ENCODE measurements at places on chromosomes 16 and 17.

GRCh38 chr17:80272366-80272765, 11.7 kb downstream of the RNF213 start:
- DNase-seq: no peak

DNA sequence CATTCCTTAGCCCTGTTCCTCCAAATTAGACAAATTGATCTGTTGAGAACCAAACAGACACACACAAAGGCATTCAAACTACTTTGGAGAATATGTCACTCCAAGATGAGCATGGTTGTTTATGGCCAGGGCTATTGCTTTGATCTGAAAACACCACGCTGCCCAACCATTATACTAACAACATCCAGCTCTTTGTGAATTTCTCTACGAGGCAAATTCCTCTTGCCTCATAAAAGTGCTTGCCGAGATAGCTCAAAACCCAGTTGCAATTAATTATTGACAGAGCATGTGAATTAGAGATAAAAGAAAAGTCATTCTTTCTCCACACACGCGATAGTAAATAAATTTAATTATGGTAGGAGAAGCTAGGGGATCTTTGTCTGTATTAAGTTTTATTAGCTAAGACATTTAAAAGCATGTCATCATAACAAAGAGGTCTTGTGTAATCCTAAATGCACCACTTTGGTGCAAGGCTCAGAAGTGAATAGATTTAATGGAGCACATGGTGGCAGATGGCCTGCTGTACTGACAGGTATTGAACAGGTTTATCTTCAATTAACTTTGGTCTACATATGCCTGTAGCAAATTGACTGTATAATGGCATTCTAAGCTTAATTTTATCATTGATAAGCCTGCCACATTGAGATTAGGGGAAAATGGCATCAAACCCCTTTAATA, 441.8 kb downstream of the HS3ST4 start:
- DNase-seq: no peak

DNA sequence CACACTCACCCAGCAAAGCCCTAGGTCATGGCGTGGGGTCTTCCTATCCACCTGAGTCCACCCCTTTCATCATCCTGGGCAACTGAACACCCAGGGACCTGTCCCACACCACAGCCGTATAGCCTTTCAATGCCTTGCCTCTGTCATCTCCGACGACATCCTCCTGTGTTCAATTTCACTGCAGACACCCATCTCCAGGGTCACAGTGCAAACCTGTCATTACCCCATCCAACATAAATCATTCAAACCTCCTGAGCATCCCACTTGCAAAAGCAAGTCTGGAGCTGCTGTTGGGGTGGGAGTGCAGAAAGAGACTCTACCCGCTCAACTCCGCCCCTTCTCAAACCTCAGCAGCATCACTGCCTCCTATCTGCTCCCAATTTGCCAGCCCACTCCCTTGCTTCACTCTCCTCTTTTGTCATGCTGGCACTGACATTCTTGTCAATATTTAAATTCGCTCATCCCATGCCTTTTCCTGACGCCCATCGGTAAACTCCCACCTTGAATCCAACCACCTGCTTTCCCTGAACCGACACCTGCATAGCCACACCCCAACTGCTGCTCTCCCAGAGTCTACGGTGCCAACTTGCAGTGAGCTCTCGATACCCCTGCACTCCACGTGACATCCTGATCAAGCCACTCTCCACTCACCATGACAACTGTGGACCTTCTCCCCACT, 37.0 kb downstream of the MARF1 start:
- no peak for DNase-seq

GRCh38 chr16:30896261-30896888, at the start of gene CTF1:
TSS of gene CTF1 (plus strand) at chr16:30896614. CDS start at chr16:30896644, 30 bp downstream.
- peak; percentile 97 for DNase-seq

GRCh38 chr17:57288773-57289121, 32.4 kb downstream of the MSI2 start:
- DNase-seq: no peak

DNA sequence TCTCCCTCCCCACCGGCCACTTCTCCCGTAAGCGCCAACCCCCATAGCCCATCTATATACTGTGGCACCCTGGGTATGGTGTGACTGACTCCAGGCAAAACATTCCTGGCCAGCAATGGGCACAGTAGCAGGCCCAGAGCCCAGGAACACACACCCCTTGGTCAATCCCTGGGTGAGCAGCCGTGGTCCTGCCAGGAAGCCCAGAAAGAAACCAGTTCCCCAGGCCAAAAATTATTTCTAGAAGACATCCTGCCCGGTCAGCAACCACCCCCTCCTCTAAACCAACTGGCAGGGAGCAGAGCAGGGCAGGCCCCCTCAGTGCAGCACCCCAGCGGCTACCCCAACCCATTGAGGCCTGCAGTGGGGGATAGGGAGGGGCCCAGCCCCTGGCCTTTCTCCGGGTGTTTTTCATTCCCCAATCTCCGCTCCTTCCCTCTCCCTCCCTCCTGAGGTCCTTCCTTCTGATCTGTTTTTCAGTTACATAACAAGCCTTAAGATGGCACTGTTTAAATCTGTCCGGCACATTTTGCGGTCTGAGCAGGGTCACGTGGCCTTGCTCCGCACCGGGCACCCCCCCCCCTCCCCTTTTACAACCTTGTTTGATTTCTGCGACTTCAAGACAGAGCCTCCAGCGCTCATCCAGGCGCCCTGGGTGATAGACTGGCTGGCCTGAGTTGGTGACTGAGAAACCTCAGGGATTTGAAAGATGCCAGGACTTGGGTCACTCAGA, 2.0 kb downstream of the NPTX1 start:
- peak; percentile 34 for DNase-seq

- no peak for DNase-seq
Measured at GRCh38 chr17:4144422-4144747, 1.4 kb downstream of the CYB5D2 start.

- DNase-seq: no peak
Measured at GRCh38 chr16:15954814-15955151, 5.4 kb downstream of the ABCC1 start.

- no peak for DNase-seq
Measured at GRCh38 chr17:56884483-56885311, 29.2 kb downstream of the TRIM25 start.

- no peak for DNase-seq
Measured at GRCh38 chr16:931626-932500, 38.9 kb downstream of the LMF1 start.

DNA sequence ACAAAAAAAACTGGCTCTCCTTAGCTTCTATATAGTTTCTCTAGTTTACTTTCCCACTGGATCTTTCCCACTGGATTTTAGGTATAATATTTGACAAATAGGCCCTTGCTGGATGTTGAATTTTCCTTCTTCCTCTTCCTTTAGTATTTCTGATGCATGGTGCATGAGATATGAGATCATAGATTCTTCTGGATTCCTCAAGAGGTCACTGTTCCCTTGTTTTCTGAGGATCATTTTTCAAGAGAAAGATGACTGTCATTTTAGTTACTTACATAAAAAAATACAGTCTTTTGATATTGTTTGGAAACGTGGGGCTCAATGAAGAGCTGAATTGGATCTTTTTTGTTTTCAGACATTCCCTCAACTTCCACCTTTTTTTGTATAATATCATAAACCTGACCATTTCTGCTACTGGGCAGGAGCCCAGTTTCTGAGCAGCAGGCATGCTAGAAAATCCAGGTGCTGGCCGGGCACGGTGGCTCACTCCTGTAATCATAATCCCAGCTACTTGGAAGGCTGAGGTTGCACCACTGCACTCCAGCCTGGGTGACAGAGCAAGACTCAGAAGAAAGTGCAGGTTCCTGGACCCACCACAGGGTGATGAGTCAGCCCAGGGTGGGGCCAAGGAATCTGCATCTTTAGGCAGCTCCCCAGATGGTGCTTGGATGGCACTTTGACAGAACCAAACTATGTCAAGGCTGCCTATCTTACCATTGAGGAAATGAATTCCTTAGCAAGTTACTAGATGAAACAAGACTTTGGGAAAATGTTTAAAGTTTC, 70.3 kb downstream of the SDR42E1 start:
- peak; percentile 66 for DNase-seq

GRCh38 chr16:65148804-65149203, 26.9 kb upstream of the CDH11 start:
- DNase-seq: no peak

DNA sequence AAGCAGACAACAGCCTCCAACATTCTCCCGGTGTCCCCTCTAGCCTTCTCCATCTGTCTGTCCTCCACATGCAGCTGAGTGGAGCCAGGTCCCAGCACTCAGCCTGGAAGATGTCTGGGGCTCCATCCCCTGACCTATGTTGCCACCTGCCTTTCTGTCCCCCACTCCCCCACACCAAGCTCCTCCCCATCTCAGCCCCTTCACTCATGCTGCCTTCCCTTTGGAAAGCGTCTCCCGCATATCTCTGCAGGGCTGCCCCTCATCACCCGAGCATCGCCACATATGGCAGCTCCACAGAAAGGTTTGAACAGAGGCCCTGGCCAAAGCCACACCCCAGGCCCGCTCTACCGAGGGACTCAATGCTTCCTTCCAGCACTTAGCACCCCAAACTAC, 24.2 kb downstream of the NSMCE1 start:
- no peak for DNase-seq

DNA sequence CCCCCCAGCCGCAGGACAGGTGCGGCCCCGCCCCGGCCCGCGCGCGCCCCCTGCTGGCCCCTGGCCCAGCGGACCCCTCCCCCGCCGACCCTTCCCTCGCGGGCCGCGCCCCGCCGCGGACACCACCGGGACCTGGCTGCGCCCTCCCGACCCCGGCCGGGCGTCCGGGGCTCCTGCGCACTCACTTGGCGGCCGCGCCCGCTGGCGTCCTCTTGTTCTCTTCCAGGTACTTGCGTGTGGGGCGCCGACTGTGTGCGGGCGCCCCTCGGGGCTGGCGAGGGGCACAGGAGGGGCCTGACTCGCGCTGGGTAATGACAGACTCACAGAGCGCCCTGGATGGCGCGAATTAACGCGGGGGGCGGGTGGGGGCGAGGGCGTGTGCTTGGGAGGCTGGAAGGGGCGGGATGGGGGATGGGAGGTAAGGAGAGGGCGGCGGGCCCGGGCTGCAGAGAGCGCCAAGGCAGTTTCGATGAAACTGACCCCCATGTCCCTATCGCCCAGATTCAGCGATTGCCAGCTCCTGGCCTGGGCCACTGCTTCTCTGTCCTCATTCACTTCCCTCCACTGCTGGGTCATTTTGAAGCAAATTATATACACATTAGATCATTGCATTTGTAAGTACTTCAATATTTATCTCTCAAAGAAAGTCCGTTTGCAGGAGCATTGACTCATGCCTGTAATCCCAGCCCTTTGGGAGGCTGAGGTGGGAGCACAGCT, 445 bp upstream of the DBNDD1 start:
- peak; percentile 79 for DNase-seq

GRCh38 chr16:88886420-88886844, 20.0 kb upstream of the PABPN1L start:
- no peak for DNase-seq

DNA sequence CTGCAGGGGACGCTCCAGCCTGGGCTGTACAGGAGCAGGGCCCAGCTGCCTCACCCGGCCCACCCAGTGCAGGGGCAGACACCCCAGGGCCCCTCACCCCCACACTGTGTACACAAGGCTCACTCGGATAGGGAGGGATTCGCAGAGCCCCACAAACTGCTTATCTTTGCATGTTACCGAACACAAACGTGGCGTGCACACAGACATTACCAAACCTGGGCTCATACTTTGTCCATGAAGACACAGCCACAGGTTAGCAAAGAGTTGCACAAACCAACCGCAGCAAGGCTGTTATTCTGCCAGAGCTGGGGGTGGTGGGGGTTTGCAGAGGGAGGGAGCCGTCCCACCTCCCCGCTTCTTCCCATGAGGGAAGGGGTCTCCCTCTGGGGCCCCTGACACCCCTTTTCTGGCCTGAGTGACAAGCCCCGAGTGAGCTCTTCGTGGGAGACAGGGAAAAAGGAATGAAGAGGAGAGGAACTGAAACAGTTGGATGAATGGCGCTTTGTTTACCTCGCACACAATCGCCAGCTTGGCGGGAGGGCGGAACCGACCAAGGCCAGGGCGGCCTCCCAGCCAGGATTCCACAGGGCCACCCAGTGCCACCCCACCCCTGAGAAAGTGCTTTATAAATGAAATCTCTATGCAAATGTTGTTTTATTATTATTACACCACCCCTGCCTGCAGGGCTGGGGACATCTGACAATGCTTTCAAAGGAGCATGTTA, 434 bp upstream of the CPSF4L start:
- DNase-seq: no peak

DNA sequence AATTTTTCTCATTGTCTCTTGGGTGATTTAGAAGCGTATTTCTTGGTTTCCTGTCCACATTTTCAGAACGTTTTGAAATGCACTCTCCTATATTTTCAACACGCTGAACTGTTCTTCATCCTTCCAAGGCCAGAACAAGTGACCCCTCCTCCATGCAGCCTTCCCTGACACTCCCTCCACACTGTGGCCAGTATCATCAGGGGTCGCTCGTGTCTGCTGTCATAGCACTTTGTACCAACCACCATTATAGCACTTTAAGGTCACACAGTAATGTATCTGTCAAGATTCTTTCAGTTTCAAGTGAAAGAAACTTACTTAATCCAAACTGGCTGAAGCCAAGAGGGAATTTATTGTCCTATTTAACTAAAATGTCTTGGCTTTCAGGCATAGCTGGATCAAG, 17.5 kb upstream of the IL21R start:
- no peak for DNase-seq

- no peak for DNase-seq
Measured at GRCh38 chr17:60106340-60107059, 27.8 kb upstream of the HEATR6 start.

DNA sequence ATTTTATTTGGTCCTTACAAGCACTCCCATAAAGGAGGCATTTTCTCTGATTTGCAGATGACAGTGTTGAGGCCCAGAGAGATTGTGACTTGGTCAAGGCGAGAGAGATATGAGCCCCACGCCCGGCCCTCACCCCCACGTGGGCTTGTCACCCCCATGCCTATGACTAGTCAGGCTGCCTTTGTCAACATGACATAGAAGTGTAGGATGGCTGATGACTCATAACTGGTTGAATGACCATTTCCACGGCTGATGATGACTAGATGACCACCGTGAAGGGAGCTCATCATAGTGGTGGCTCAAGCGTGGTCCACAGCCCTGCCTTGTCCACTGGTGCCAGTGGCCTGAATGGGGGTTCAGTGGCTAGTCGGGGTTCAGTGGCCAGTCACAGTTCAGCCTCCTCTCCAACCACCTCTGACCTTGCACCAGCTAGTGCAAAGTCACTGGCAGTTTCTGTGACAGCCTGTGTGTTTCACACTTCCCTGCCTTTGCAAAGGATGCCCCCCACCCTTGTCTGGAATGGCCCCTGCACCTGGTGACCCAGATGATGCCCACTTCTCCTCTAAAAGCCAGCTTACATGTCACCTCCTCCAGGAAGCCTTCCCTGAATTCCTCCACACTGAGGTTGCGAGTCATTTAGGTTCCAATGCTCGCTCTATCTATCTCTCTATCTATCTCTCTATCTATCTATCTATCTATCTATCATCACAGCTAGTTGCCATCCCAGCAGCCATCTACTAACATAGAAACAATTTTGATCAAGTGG, 3.8 kb upstream of the WSCD1 start:
- no peak for DNase-seq

Data from fibroblast of skin of scalp (primary cell).